Progenitor cell of endocrine pancreas (in vitro differentiated cells): ENCODE measurements at places on chromosomes 6 and 20.

DNA sequence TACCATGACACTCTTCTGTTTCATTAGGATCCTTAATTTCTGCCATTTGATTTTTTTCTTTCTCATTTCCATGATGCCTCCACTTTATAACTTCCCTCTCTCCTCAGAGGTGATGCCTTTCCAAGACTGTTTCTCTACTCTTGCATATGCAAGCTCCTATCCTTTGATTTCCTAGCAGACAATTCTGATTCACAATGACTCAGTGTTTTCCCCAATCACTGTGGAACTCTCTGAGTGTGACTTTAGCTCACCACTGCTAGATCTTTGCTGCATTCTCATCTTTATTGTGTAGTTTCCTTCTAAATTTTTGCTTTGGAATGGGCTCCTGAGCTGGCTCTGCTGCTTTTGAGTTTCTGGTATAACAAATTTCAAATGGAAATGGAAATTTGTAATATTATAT lies 184.9 kb downstream of the TINAG start:
- no peak overlapping the region for H3K27ac ChIP-seq
- H3K4me3 ChIP-seq = no peak overlapping the region
- no peaks in the 10 kb centered on the region for H3K4me1 ChIP-seq
- no peaks in the 10 kb centered on the region for H3K27me3 ChIP-seq

DNA sequence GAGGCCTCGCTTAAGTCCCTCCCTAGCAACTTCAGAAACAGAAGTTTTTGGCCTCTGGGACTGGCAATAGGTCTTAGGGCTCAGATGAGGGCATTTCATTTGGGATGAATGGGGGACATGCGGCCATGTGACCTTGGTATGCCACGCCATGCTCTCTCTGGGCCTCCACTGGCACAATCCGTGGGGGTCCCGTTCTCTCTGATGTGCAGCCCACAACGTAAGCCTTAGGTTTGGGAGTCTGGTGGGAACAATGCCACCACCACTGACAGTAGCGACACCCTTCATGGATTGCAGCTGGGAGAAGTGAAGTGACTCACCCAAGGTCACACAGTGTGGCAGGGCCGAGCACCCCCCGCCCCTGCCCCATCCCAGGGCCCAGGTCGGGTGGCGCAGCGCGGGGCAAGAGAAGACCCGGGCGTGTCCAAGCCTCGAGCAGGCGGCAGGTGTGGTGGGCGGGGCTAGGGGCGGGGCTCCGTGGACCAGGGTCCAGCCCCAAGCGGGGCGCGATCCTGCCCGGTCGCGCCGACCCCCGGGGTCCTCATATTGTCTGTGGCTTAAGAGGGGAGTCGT lies 864 bp upstream of the CEBPB start:
- peak overlapping the region; percentile 31 for H3K4me3 ChIP-seq
- H3K27me3 ChIP-seq = peaks cover 27% of the 10 kb centered on the region
- H3K4me1 ChIP-seq = peaks cover 16% of the 10 kb centered on the region
- H3K27ac ChIP-seq = no peak overlapping the region

DNA sequence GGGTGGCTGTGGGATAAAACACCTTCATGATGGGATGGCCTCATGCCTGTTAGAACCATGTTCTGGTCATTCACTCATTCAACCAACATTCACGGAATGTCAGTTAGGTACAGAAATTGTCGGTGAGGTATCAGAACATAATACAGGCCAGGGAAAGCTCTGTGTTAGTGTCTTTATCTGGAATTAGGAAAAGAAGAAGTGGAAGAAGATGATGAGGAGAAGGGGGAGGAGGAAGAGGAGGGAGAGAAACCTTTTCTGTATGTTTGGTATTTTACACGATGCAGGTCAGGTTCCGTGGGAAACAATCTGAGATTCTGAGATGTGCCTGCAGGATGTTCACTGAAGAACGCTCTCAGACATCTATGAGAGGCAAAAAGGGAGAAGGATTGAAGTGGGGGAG lies 5.6 kb downstream of the ADTRP start:
- no peak overlapping the region for H3K27ac ChIP-seq
- peaks cover 17% of the 10 kb centered on the region for H3K27me3 ChIP-seq
- no peaks in the 10 kb centered on the region for H3K36me3 ChIP-seq
- H3K4me3 ChIP-seq = no peak overlapping the region
- no peak for DNase-seq
- H3K4me1 ChIP-seq = peaks cover 13% of the 10 kb centered on the region

GRCh38 chr6:88494401-88495140 lies 328.4 kb upstream of the CNR1 start:
- H3K4me3 ChIP-seq = no peak overlapping the region
- no peaks in the 10 kb centered on the region for H3K27me3 ChIP-seq
- no peak for DNase-seq
- no peaks in the 10 kb centered on the region for H3K36me3 ChIP-seq

DNA sequence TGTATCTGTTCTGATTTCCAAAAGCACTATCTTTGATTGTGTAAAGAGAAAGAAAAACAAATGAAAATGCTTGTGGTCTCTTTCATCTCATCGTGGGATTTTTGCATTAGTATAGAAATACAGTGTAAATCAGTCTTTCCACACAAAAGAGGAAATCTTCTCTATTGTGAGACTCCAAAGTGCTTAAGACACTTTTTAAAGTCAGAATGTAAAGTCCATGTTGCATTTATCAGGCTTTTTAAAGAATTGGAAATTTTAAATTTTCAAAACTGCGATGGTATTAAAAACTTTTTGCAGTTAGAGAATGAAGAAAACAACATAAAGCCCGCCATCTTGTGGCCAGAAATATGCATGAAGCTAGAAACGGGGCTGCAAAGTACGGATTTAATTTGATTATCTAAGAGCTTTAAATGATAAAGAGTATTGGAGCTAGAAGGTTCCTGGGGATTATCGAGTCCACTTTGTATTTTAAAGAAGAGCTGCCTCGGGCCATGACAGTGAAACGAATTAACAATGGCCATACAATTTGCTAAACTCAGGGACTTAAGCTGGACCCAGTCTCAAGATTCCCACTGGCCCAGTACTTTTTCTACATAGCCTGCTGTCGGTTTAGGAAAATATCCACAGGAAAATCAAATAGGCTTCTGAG lies 339.6 kb downstream of the ARHGAP18 start:
- no peak for DNase-seq
- no peaks in the 10 kb centered on the region for H3K27me3 ChIP-seq
- no peak overlapping the region for H3K27ac ChIP-seq
- H3K4me3 ChIP-seq = no peak overlapping the region

DNA sequence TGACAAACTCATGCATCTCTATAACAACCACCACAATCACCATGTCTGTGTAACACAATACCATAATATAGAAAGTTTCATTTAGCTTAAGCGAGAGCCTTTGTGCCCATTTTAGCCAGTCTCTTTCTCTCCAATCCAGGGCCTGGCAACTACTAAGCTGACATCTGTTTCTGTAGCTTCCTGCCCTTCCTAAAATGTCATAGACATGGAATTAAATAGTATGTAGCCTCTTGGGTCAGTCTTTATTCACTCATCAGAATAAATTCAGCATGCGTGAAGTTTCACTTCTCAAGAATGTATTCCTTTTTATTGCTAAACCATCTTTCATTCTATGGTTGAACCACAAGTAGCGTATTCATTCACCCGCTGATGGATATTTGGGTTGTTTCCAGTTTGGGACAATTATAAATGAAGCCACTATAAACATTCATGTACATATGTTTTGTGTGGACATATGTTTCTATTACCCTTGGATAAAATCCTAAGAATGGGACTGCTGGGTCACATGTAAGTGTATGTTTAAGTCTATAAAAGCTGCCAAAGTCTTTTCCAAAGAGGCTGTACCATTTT lies 1.7 kb upstream of the TREM2 start:
- peaks cover 14% of the 10 kb centered on the region for H3K27me3 ChIP-seq
- DNase-seq = no peak
- no peak overlapping the region for H3K4me3 ChIP-seq
- H3K4me1 ChIP-seq = no peaks in the 10 kb centered on the region
- H3K27ac ChIP-seq = no peak overlapping the region

- peaks cover 6% of the 10 kb centered on the region for H3K27me3 ChIP-seq
- H3K4me1 ChIP-seq = no peaks in the 10 kb centered on the region
- no peak overlapping the region for H3K27ac ChIP-seq
- H3K4me3 ChIP-seq = no peak overlapping the region
- no peak for DNase-seq
- H3K36me3 ChIP-seq = no peaks in the 10 kb centered on the region
These were observed 379.3 kb downstream of the MAFB start for GRCh38 chr20:40309731-40310130.

DNA sequence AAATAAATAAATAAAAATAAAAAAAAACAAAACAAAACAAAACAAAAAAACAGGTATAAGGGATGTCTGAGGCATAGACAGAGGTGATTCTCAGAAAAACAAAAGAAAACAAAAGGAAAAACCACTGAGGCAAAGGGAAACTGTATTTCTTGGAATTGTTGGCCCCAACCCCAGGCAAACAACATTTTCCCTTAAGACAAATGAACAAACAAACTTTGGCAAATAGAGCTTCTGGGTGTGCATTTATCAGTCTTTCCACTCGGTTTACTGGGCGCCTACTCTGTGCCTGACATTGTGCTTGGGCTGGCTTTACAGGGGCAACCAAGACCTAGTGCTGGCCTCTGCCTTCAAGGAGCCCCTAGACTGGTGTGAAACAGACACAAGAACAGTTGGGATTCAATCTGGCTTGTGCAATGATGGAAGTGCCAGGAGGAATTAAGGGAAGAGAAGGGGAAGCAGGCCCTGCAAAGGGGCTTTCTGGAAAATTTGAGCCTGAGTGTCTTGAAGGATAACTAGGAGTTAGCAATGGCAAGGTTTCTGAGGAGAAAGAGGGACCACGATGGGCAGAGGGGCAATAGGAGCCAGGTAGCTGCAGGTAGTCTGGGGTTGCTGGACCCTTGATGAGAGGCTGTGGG lies 33.8 kb upstream of the IER3 start:
- H3K27me3 ChIP-seq = no peaks in the 10 kb centered on the region
- peak overlapping the region; percentile 73 for H3K27ac ChIP-seq
- peaks cover 29% of the 10 kb centered on the region for H3K4me1 ChIP-seq

GRCh38 chr6:14635195-14635594 lies 517.6 kb downstream of the CD83 start:
- no peak for DNase-seq
- no peaks in the 10 kb centered on the region for H3K36me3 ChIP-seq
- H3K4me1 ChIP-seq = peaks cover 20% of the 10 kb centered on the region
- peak overlapping the region; percentile 51 for H3K27ac ChIP-seq
- H3K27me3 ChIP-seq = peaks cover 15% of the 10 kb centered on the region

DNA sequence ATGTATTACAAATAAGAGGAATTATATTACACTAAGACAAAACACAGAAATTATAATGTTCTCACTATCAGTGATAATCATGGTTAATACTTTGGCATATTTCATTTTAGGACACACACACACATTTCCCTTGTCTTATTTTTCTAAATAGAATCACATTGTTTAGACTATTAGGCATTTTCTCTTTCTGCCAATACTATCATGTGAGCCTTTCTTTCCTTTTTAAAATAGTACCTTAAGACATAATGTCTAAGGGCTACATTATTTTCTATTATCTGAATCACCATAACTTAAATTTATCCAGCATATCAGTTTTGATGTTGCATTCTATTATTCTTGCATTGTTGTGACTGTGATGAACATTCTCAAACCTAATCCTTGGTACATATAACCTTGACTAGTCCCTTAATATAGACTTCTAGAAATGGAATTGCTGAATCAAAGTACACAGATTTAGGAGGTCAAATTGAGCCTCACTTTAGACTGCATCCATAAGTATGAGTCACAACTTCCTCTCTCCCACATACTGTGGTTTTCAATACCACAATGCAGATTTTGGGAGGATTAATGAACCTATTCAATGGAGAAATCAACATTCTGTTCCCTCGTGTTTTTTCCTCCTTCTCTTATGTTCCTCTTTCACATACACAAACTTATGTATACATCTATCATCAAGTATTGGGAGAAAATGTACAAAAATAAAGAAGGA lies 212.6 kb downstream of the MOXD1 start:
- no peaks in the 10 kb centered on the region for H3K27me3 ChIP-seq
- no peak overlapping the region for H3K4me3 ChIP-seq
- no peaks in the 10 kb centered on the region for H3K4me1 ChIP-seq

DNA sequence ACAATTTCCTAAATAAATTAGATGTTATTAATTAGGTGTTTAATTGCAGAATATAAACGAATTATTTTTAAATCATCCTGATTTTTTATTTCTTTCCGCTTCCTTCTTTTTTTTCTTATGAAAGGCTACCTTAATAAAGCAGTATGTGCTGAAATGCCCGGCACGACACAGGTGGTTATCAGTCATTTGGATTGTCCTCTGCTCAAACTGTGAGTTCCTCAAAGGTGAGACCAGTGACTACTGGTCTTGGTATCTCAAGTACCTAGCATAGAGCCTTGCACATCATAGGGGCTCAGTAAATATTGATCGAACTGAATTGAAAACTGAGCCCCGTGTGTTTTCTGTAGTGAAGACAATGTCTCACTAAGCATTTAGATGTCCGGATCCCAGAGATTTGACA lies 9.6 kb upstream of the EZR start:
- H3K27ac ChIP-seq = no peak overlapping the region
- no peaks in the 10 kb centered on the region for H3K27me3 ChIP-seq
- DNase-seq = no peak
- H3K36me3 ChIP-seq = no peaks in the 10 kb centered on the region
- H3K4me3 ChIP-seq = no peak overlapping the region
- H3K4me1 ChIP-seq = peaks cover 20% of the 10 kb centered on the region

DNA sequence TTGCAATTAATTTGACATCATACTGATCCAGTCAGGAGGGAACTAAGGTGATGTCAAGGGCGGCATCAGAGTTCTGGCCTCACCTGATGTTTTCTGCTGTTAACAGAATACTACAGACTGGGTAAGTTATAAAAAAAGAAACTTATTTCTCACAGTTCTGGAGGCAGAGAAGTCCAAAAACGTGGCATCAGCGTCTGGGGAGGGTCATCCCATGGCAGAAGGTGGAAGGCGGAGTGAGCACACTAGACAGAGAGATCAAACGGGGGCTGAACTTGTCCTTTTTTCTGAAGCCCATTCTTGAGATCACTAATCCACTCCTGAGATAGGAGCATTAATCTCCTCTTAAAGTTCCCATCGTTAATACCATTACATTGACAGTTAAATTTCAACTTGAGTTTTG lies 3.3 kb upstream of the MTCH1 start:
- no peak for DNase-seq
- H3K27me3 ChIP-seq = peaks cover 11% of the 10 kb centered on the region
- H3K4me3 ChIP-seq = no peak overlapping the region
- H3K27ac ChIP-seq = no peak overlapping the region

- DNase-seq = no peak
- H3K36me3 ChIP-seq = peaks cover 38% of the 10 kb centered on the region
- H3K27me3 ChIP-seq = no peaks in the 10 kb centered on the region
- H3K4me3 ChIP-seq = no peak overlapping the region
- peak overlapping the region; percentile 86 for H3K27ac ChIP-seq
These were observed 50.0 kb upstream of the SCGN start for GRCh38 chr6:25601800-25602673.

- no peak overlapping the region for H3K27ac ChIP-seq
- H3K27me3 ChIP-seq = peaks cover 57% of the 10 kb centered on the region
- no peaks in the 10 kb centered on the region for H3K36me3 ChIP-seq
These were observed 3.0 kb downstream of the LAMA4 start for GRCh38 chr6:112251171-112251875.

DNA sequence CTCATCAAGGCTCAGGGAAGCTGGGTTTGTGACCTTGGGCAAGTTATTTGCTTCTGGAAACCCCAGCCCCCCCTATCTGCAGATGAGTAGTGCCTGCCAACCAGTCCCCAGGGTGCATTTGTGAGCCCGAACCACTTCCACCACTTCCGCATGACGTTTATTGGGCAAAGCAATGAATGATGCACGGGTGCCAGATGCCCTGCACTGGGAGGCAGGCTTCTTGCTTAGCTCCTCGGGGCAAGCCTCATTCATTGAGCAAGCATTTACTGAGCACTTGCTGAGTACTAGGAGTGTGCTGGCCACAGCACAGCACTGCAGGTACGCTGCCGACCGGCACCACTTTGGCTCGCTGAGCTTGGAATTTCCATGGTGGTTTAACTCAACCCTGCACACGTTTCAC lies 60.2 kb downstream of the GNAS-AS1 start:
- no peak overlapping the region for H3K27ac ChIP-seq
- H3K4me3 ChIP-seq = no peak overlapping the region
- H3K27me3 ChIP-seq = peaks cover 31% of the 10 kb centered on the region
- no peak for DNase-seq
